ENCODE measurements at places on chromosomes 1 and 21. TPM values are rescaled to one million over a fixed set of nuclear protein-coding genes. Genes with fewer than 3 reads are reported as not detected.

GRCh38 chr1:38210021-38210894, 163.7 kb upstream of the POU3F1 start:
- no peak for DNase-seq

GRCh38 chr21:29025328-29025713, 853 bp downstream of the USP16 start:
- peak; percentile 16 for DNase-seq

GRCh38 chr21:18782721-18783120, 379.1 kb upstream of the TMPRSS15 start:
- no peak for DNase-seq

COL9A2 gene
- 0.39 TPM for total RNA-seq

PRKCZ gene
- total RNA-seq = 24.0 TPM

ANGPTL1 gene
- total RNA-seq = not detected

BARHL2 gene
- not detected for total RNA-seq

DMBX1 gene
- total RNA-seq = not detected

RBM8A gene
- 60.6 TPM for total RNA-seq

ZNF691 gene
- 7.5 TPM for total RNA-seq
